ENCODE measurements at places on chromosomes 12 and 14. TPM values are rescaled to one million over a fixed set of nuclear protein-coding genes. Genes with fewer than 3 reads are reported as not detected.

GRCh38 chr12:13177373-13177772, 19.2 kb upstream of the EMP1 start:
- DNase-seq, result no peak

- DNase-seq, result no peak
Measured at GRCh38 chr12:115013236-115013981, 329.4 kb upstream of the TBX3 start.

GRCh38 chr14:38261620-38262019, 5.7 kb upstream of the CLEC14A start:
- DNase-seq, result no peak

DNA sequence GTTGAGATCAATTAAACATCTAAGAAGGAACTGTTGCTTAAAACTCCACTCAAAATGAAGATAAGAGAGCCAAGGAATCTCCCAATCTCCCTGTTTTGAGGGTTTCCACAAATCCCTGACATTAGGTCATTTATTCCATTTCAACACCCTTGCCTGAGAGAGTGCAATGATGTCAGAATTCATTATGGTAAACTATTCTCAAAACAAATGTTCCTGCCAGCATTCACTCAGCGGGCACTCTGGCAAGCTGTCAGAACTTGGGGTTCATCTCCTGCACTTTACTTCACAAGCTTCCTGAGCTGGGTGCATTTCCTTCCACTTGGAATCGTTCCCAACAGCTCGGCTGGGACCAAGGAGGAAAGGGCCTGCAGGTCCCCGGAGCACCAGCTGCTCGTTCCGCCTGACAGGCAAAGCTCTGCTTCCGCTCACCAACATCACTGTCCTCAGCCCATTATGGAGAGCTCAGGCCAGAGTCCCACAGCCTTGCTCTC, 117.8 kb downstream of the TTC7B start:
- DNase-seq, result no peak

DNA sequence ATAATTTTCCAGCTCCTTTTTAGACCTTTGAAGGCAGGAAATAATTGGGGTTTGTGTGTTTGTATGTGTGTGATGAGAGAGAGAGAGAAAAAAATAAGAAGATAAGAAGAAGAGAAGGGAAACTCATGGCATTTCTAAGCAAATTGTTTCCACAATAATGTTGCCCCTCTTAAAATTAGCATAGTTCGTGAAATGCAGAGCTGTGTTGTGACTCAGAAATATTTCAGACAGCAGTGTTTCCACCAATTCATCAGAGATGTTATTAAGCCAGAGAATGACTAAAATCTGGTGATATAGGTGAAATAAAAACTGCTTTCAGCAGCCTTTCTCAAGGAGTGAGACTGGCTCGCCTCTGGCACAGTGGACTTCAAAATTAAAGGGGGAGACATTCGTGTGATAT, 65.9 kb upstream of the ARHGAP5 start:
- no peak for DNase-seq

DNA sequence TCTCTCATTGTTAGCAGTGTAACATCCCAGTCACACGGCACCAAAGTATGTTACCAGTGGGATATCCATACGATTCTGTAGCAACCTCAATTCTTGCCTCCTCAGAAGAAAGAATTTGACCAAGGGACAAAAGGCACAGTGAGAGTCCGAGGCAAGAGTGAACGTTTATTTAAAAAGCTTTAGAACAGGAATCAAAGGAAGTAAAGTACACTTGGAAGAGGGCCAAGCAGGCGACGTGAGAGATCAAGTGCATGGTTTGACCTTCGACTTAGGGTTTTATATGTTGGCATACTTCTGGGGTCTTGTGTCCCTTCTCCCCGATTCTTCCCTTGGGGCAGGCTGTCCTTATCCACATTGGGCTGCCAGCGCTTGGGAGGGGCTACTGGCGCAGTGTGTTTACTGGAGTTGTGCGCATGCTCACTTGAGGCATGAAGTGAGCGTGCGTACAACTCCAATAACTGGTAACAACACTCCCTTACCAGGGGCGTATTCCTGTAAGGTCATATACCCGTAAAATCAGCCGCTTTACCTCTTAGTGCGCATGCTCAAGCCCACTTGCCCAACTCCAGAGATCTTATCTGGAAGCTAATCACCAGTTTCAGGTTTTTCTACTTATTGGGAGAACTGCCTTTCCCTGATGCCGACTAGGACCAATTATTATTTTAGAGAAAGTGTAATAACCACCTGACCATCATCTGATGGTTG, 71.7 kb downstream of the FAR2 start:
- no peak for DNase-seq

Gene SUSD6
- polyA plus RNA-seq, result 10.8 TPM
